NCI-H446 treated with DMSO at 0.1 percent for 48 hours (cell line): ENCODE measurements at places on chromosomes 2 and 18.
A peak's percentile ranks its signal among the peaks of the same experiment; 100 is the strongest.

DNA sequence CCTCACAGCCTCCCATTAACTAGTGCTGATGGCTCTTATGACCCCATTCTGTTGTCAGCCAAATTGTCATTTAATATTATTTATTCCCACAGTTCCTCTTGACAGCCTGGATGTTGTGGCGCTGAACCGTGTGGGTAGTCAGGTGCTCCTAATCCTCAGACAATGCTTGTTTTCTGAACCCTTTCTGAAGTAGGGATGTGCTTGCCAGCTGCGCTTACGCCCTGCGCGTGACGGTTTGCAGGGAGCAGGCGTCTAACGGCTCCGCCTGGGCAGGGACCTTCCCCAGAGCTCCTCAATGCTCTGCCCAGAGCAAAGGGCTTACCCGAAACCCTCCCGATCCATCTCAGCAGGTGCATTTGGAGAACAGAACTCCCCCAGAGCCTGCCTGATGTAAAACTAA, 358.2 kb upstream of the MYT1L start:
- no peak for DNase-seq

DNA sequence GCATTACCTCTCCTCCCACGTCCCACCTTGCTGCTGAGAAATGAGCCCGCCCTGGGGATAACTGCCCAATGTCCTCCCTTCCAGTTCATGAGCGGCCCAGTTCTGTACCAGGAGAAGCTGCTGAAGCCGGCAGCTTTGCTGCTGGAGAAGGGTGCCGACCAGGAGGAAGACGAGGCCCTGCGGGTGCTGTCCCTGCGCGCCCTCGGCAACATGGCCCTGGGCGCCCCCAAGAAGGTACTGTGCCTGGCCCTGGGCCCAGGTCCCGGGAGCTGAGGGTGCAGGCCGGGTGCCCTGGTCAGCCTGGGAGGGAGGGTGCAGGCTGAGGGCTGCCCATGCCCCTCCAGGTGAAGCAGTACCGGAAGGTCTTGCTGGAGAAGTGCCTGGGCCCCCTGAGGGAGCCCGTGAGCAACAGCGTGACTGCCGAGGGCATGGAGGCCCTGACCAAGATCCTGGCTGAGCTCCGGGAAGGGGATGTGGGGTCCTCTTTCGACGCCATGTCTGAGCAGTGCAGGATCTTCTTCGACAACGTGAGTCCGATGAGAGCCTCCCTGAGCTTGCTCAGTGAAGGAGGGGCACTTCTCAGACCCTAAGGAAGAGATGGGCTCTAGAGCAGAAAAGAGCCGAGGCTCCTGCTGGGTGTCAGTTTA, 25.7 kb downstream of the HJURP start:
- no peak for DNase-seq

DNA sequence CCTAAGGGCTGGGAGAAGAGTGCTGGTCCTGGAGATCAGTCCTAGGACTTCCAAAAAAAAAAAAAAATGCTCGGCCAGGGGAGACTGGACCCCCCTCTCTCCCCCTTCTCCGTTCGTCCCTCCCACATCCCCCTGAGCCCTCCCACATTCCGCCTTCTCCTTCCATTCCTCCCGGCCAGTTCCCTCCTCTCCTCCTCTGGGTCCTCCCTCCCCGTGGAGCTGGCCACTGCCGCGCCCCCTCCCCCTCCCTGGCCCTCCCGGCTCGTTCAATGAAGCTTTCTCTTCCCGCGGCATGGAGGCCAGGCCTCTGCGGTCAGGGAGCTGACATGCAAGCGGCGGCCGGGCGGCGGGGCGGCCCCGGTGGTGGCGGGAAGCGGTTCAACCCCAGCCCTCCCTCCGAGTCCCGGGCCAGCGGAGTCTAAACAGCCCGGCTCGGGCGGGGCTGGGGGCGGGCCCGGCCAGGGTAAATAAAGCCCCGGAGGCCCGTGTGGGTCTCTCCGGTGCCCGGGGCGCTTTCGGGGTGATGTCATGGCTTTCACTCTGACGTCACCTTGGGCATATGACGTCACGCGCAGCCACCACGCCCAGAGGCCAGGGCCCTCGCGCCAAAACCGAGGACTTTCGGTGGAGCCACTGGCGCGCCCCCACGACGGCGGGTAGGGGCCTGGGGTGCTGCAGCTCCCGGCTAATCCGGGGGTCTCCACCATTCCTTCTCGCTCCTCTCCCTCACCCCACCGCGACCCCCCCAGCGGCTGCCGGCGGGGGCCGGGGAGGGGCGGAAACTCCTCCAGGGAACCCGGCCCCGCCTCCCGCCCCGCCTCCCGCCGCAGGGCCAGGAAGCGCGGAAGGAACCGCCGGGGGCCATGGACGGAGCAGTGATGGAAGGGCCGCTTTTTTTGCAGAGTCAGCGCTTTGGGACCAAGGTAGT, at the start of the genes DOK1 and LOXL3:
DOK1 (plus strand) TSS at position 829 of the 928 bp plus-strand sequence; CDS start at position 864, 35 bp downstream.
LOXL3 (minus strand) TSS at position 51 of the 928 bp plus-strand sequence. CDS start 1,308 bp downstream, outside the sequence.
- DNase-seq, result peak; percentile 25

GRCh38 chr2:54638103-54638502, 85.4 kb upstream of the EML6 start:
- no peak for DNase-seq

DNA sequence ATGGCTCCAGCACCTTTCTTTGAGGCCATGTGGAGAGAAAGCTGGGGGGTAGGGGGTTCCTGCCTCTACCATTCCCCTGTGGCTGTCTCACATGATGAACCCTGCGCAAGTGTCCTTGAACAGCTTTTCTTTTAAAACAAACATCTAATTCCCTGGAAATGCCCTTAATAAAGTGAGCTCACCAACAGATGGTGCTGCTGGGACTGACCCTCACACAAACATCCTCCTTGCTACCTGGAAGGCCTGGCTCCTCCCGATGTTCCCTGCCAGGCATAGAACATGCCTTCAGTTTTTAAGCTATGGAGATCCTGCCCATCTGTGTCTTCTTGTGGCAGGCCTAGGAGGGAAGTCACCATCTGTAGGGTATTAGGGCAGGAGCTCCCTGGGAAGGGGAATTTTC, 60.7 kb upstream of the GATA6 start:
- no peak for DNase-seq

- DNase-seq, result no peak
Observed at GRCh38 chr2:99903981-99904380, 238.4 kb downstream of the AFF3 start.

DNA sequence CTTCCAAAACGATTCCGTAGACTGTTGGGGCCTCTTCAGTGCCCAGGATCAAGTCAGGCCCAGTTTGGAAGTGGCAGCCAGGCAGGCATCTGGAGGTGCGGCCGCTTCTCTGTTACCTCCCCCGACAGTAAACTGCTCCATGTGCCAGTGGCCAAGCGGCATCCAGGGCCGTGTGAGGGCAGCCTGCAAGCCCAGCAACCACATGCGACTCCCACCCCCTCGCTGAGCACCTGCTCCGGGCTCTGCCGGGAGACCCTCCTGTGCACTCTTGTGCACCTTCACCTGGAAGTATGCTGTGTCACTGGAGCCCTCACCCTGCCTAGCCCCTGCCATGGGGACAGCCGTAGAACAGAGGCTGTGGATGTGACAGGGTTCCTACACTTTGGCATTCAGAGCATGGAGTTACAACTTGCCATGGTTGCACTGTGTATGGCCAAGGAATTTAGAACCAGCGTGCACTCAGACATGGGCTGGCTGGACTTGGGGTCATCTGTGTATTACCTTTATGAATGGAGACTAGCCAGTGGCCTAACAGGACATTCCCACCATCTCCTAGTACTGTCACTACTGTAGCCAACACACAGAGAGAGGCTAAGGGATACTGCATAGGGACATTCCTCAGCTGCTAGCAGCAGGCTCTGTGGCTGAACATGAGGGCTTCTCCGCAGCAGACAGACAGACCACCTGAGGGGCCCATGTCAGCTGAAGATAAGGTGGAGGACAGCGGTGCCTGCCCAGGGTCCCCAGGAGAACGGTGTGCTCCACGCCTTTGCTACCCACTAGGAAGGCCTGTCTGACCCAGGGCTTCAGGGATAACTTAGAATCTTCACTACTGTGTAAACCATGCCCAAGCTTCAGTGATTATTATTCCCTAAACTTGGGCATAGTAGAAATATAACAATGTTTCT, 25.0 kb upstream of the FAHD2A start:
- no peak for DNase-seq

DNA sequence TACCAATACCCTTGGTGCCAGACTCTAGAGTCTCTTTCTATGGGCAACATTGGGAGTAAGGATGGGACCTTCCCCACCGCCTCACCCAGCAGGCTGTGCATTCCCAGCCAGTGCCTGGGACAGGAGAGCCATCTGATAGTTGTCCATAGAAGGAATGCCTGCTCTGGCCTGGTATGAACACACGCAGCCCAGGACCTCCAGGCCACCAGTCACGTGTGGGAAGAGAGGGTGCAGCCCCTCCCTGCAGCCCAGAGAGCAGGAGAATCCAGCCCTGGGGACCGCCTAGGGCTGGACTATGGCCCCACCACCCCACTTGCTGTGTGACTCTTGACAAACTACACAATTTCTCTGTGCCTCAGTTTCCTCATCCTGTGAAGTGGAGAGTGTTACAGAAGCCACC, 52.5 kb upstream of the ID2 start:
- DNase-seq, result no peak

- DNase-seq, result no peak
Observed at GRCh38 chr2:169877398-169877797, 50.1 kb downstream of the UBR3 start.

DNA sequence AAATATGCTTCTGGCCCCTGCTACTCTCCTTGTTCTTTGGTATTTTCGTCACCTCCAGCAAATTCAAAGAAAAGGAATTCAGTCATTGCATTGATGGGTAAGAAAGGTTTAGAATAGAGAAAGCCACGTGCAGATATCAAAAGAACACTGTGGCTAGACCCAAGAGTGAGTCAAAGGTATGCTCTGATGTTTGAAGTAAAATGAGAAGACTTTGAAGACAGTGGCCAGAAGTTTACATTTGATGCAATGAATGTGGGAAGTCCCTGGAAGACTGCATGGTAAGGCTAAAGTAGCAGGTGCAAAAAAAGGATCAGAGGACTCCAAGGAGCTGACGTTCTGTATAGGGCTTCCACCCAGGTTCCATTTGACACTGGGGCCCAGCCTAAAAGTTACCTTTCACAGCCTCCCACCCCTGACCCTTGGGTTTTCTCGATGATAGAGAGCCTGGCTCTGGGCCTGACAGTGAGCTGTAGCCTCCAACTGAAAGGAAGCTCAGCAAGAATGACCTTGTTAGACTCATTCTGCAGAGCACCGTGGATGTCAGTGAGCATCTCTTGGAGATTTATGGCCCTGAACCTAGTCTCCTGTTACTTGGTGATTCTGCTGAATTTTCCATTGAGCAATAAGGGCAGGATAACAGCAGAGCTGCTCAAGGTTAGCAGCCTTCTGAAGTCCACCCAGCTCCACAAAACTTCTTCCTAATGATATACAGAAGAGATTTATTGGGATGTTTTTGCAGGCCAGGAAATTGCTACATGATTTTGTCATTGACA, 223.7 kb upstream of the RBBP8 start:
- DNase-seq, result no peak

DNA sequence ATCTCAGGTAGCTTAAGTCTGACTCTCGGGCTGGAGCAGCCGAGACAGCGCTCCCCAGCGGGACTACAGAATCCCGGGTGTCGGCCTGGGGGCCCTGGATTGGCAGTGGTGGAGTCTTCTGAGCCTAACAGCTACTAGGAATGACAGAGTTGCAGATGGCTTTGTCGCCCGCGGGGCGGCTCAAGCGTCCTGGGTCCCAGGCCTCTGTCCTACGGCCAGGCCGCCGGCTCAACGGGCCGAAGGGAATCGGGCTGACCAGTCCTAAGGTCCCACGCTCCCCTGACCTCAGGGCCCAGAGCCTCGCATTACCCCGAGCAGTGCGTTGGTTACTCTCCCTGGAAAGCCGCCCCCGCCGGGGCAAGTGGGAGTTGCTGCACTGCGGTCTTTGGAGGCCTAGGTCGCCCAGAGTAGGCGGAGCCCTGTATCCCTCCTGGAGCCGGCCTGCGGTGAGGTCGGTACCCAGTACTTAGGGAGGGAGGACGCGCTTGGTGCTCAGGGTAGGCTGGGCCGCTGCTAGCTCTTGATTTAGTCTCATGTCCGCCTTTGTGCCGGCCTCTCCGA, 8.8 kb downstream of the SIX2 start:
- DNase-seq, result no peak

DNA sequence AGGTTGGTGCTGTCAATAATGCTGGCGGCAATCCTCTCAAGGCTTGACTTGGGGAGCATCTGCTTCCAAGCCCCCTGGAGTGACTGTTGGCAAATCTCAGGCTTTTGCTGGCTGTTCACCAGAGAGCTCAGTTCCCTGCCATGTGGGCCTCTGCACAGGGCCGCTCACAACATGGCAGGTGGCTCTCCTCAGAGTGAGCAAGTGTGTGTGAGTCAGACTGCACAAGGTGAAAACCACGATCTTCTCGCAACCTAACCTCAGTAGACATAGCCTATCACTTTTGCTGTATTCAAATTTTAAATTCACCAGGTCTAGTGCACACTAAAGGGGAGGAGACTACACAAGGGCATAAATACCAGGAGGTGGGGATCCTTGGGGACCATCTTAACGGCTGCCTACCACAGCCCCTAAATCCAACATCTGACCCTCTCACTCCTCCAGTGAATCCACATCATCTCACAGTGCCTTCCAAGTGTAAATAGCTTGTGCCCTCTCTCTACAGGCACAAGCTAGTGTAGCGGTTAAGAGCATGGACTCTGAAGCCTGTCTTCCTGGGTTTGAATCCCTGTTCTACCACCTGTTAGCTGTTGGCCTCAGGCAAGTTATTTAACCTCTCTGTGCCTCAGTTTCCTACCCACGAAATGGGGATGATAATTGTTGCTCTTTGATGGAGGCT, 187.7 kb upstream of the CXCR4 start:
- peak; percentile 88 for DNase-seq

GRCh38 chr18:31977270-31977872, 34.4 kb upstream of the TRAPPC8 start:
- DNase-seq, result no peak

DNA sequence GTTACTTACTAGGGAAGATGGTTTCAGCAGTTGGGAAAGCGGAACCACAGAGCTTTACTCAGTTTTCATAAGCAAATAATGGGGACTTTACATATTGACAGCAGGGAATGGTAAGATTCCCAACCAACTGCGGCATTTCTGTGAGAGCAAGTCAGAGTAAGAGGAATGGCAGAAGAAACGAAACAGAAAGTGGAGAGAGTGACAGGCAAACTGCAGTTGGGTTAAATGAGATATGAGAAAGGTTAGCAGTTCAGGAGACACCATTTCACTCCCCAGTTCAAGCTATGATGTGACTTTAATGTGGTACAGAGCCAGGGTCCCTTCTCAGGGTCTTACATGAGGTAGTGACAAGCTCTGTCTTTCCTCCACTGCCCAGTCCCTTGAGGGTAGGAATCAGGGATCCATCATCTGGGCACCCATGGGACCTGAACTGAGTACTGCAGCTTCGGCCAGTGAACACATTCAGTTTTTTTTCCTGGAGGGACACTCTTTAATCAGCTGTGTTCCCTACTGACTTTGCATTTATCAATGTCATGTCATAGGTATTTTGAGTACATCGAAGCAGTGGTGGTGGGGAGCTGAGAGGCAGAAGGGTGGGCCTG, 33.0 kb upstream of the GREB1 start:
- DNase-seq, result no peak

- DNase-seq, result no peak
Observed at GRCh38 chr2:156884216-156884615, 373.3 kb upstream of the GALNT5 start.

DNA sequence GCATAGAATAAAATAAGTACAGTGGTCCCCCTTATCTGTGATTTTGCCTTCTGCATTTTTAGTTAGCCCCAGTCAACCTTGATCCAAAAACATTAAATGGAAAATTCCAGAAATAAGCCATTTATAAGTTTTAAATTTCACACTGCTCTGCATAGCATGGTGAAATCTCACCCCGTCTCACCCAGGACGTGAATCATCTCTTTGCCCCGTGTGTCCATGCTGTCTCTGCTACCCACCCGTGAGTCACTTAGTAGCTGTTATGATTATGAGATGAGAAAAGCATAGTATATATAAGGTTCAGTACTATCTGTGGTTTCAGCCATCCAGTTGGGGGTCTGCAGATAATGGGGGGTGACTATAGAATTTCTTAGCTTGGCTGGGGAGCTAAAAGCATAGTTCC, 67.3 kb downstream of the RHBDD1 start:
- no peak for DNase-seq
